LHCN-M2 (cell line): ENCODE measurements at places on chromosomes 12 and 14.
A peak's percentile ranks its signal among the peaks of the same experiment; 100 is the strongest.

DNA sequence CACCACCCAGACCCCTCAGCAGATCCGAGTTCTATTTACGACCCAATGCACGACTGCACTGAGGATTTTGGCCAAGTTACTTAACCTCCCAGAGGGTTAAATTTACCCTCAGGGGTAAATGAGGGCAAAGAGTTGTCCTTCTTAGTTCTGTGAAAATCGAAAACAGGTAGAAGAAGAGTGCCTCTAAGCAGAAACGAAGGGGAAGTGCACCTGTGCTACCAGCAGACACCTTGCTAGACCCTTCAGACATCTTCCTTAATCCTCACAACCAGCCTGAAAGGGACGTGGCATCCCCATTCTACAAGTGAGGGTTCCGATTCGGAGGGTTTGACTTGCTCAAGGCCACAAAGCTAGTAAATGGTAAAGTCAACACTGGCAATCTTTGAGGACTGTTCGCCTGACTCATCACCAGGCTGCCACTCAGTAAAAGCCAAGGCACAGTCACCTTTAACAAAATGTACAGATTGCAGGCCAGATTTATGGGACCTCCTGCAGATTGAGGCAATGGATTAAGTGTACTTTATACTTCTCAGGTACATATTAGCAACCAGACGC is 1.6 kb downstream of the GSG1 start:
- DNase-seq = peak; percentile 58

DNA sequence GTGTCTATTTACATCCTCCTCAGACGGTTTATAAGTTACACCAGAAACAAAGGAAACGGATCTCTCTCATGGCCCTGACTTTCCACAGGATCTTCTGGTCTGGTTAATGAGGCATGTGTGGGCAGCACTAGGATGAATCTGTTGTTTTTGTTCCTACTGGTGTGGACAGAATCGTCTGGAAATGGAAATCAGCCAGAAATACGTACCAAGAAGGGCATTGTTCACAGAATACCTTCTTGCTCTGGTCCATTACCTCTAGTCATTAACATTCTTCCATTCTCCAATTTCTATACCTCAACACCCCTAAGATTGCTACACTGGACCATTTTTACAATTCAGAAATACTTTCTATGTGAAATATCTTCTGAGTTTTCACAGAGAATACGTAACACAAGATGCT is 86.0 kb downstream of the TPH2 start:
- DNase-seq = no peak

DNA sequence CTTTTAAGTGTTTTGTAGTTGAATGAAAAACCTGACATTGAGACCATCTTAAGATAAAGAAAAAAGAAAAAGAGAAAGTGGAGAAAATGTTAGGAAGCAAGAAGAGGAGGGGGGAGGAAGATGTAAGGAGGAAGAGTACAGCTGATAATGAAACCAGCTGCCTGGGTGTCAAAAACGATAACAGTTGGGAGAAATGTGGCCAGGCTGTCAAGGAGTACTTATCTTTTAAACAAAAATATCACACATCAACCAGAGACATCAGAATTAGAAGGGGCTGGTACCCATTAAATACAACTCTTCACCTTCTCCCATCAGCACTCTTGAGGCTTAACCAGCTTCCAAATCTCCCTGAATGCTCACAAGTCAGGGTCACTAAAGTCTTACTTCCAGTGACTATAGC is 4.5 kb downstream of the SLC11A2 start:
- DNase-seq = no peak

GRCh38 chr14:22822571-22823098 is 7.1 kb upstream of the MRPL52 start:
- DNase-seq = peak; percentile 78

GRCh38 chr12:3251067-3251466 is 173.9 kb downstream of the TSPAN9 start:
- no peak for DNase-seq

GRCh38 chr12:10701131-10701681 is 21.9 kb downstream of the YBX3 start:
- DNase-seq = no peak

DNA sequence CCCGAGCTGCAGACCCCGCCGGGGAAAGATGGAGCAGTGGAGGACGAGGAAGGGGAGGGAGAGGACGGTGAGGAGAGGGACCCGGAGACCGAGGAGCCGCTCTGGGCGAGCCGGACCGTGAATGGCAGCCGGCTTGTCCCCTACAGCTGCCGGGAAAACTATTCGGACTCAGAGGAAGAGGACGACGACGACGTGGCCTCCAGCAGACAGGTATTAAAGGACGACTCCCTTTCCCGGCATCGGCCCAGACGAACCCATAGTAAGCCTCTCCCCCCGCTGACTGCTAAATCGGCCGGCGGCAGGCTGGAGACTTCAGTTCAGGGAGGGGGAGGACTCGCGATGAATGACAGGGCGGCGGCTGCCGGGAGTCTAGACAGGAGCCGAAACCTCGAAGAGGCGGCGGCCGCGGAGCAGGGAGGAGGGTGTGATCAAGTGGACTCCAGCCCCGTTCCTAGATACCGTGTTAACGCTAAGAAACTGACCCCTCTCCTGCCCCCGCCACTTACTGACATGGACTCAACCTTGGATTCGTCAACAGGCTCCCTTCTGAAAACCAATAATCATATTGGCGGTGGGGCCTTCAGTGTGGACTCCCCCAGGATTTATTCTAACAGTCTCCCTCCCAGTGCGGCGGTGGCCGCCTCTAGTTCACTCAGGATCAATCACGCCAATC is 962 bp downstream of the LEMD3 start:
- peak; percentile 50 for DNase-seq

DNA sequence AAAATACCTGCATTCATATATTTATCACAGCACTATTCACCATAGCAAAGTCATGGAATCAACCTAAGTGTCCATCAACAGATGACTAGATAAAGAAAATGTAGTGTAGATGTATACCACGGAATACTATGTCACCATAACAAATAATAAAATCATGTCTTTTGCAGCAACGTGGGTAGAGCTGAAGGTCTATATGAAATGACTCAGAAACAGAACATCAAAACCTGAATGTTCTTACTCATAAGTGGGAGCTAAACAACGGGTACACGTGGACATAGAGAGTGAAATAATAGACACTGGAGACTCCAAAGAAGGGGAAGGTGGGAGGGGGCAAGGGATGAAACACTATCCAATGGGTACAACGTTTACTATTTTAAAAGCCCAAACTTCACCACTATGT is 37.9 kb downstream of the SLC38A1 start:
- no peak for DNase-seq

DNA sequence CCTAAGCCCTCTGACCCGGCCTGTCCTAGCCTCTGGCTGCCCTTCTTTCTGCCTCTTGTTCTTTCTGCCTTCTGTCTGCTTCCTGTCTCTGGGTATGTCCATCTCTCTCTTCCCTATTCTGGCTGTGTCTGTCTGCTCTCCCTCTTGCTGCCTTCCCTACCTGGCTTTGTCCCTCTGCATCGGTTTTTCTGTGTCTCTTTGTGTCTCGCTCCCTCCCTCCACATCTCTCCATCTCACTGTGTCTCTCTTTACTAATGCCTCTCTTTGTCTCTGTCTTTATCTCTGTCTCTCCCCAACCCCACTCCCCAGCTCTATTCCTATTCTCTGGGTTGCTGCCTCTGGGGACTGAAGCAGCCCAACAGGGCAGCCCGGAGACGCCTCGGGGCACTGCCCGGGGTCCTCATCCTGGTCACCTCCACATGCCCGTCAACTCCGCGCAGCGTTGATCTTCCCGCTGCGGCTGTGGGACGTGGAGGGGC is 10.1 kb downstream of the SHMT2 start:
- no peak for DNase-seq
